ENCODE measurements at places on chromosomes 7 and 10. TPM values are rescaled to one million over a fixed set of nuclear protein-coding genes. Genes with fewer than 3 reads are reported as not detected.

The SNX10 gene
- total RNA-seq, result 13.2 TPM

The ZNF722 gene
- not detected for total RNA-seq

The BAZ1B gene
- 66.4 TPM for total RNA-seq

- DNase-seq, result no peak
Measured at GRCh38 chr7:80294346-80294745, 159.7 kb downstream of the GNAI1 start.

DNA sequence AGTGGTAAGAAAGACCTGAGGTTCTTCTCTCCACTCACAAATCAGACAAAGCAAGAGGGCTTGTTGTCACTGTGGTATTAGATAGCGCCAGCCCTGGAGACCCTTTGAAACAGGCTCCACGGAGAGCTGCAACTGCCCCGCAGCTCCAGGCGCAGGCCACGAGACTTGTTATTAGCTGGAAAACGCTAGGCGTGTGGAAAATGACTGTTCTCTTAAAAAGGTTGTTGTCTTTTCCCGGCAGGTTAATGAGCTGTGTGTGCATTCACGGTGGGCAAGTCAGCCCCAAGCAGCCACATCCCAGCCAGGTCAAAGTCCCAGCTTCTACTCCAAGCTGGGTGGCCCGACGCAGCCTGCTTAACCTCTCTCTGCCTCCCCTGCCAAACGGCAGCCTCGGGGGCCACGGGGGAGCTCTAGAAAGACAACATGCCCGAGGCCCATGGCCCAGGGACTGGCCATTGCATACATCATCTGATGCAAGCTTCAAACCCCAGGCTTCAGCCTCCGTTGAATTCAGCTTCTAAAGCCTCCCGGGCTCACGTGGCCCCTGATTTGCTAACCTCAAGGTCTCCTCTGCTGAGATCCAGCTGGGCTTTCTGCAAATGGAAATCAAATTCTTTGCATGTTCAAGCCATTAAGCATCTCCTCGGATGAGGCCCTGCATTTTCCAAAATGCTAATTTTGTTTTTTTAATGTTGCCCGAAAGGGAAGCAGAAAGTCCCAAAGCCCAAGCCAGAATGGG is 61.3 kb upstream of the DNAAF5 start:
- DNase-seq, result peak; percentile 58

DNA sequence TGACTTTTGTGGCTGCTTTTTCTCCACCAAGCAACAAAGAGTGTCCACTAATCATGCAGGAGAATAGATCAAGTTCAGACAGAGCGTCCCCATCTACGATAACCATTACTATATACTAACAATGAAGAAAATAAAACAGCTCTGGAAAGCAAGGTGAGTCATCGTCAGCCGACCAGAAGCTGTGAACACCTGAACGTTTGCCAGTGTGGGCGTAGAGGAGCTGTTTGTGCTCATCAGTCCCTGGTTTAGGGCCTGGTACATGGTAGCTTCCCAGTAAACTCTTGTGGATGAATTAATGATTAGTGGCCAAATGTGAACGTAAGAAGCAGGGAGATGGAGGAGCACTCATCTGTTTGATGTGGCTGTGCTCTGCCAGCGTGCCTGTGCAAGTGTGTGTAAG is 180.7 kb downstream of the EVX1 start:
- DNase-seq, result no peak

GRCh38 chr7:90155206-90155605 is 937 bp downstream of the STEAP1 start:
- no peak for DNase-seq

DNA sequence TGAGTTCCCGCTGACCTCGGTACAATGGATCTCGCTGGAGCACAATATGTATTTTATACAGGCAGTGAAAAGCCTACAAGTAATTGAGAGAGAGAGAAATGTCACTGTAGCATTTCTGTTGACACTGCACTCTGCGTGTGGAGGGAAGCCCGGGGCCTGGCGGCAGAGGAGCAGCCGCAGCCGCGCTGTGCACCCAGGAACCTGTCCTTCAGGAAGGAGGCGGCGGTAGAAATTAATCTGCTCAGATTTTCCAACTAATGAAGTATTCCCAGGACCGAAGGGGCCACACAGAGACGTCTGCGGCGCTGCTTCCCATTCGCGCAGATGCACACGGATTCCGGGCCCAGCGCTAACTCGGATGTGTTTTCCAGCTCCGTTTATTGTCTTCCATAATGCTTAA is 170.1 kb downstream of the EBF3 start:
- peak; percentile 22 for DNase-seq
